ENCODE measurements at places on chromosomes 16 and 17.

- DNase-seq = no peak
These were observed 30.2 kb downstream of the XPO6 start for GRCh38 chr16:28181515-28181914.

DNA sequence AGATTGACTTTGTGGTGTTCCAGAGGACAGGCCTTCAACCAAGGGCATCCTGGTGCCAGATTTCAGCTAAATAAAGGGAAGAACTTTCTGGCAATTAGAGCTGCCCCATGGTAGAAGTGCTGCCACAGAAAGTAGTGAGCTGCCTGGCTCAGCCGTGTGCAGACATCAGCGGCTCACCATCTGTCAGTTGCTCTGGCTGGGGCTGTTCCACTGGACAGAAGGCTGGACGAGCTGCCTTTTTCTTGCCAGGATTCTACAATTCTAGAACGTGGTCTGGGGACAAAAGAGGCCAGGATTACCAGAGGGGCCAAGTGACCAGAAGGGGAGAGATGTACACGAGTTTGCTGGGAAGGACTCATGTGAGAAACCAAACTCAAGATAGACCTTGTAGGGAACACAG, 107.0 kb upstream of the RPL38 start:
- no peak for DNase-seq

- DNase-seq = no peak
These were observed 21.1 kb downstream of the ANKRD40 start for GRCh38 chr17:50686494-50687199.

- no peak for DNase-seq
These were observed 30.5 kb downstream of the HS3ST2 start for GRCh38 chr16:22844416-22844815.

DNA sequence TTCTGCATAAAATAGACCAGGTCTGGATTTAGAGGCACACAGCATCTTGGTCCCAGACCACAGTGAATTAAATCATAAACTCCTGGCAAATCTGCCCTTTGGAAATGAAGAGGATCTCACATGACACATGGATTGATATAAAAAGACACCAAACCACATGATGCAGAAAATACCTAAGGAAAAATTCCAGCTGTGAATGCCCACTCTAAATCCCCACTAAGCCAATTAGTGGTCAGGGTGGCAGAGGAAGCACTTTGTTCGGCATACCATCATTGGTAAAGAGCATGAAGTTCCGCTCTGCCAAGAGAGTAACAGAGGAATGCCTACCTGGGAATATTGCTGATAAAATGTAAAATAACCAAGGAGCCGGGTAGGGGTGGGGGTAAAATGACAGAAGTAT, 32.4 kb upstream of the NOL11 start:
- no peak for DNase-seq

- no peak for DNase-seq
These were observed 20.9 kb downstream of the UBE2O start for GRCh38 chr17:76432004-76432403.

DNA sequence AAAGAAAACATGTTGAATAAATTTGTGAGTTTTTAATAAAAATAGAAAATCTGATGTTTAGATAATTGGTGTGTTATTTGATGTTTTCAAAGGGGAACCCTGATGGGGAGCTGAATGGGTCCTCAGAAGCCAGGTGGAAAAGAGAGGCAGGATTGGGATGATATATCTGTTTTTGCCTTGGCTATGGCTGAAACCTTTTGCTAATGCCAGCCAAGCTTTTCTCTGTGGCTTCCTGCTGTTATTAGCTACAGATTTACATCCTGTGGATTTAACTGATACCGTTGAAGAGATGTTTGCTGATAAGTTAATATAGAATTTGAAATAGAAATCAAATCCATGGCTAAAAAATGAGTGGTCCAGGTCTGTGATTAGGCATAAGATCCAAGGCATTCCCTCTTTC, 4.2 kb upstream of the AATF start:
- no peak for DNase-seq

DNA sequence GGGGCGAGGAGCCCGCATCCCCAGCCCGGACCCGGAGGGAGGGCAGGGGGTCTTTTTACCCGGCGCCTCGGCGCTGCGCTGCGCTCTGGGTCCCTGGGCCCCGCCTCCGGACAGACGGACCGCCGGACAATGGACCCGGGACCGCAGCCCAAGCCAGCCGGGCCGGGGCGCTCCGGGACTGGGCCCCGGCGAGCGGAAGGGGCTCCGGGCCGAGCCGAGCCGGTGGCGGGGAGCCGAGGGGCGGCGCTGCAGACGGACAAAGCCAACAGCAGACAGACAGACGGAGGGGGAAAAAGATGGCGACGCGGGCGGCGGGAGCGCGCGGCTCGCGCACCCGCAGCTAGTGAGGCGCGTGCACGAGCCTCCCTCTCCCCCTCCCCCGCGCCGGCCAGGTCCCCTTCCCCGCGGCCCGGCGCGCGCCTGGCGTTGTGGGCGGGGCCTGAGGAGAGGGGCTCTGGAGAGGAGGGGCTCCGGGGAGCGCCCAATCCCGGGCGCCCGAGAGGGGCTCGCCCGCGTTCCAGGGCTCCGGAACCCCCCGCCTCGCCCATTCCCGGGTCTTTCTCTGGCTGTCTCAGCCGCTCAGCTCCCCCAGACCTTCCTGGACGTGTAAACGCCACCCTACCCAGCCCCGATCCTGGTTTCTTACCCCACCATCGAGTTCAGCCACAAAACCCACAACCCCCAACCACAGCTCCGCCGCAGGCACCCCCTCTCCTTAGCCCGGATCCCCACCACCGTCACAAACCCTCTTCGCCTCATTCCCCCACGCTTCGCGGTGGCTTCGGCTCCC, at the start of gene ZNF821:
Gene ZNF821 (minus strand): TSS at position 334 of the 790 bp plus-strand sequence. CDS start 4,236 bp downstream, outside the sequence.
- DNase-seq = peak; percentile 100
